ENCODE measurements at places on chromosomes 12 and 14. TPM values are rescaled to one million over a fixed set of nuclear protein-coding genes. Genes with fewer than 3 reads are reported as not detected.

DNA sequence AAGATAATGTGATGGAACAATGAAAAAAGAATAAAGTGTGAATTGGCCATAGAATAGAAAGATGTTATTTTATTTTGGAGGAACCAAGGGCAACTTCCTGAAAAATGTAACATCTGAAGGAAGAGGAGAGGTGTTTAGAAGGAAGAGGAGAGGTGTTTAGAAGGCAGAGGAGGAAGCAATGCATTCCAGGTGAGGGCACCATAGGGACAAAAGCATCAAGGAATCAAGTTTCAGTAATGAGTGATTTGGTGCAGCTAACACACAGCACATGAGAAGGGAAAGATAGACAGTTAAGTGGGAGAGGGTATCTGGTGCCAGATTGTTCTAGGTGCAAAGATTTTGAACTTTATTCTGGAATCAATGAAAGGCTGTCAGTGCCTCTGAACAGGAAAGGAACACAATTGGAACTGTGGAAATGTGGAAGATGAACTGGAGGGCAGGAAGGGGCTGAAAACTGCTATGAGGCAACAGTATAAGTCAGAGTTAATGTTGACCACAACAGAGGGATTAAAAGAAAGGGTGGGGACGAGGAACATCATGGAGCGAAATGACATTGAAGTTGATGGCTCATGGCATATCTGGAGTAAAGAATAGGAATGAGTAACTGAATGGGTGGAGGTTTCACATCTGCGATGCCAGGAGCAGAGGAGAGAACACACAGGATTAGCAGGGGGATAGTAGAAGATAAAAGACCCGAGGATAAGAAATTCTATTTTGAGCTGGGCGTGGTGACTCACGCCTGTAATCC is 326.6 kb downstream of the LRIG3 start:
- no peak for DNase-seq

- no peak for DNase-seq
Observed at GRCh38 chr14:29528889-29529288, 398.8 kb downstream of the PRKD1 start.

DNA sequence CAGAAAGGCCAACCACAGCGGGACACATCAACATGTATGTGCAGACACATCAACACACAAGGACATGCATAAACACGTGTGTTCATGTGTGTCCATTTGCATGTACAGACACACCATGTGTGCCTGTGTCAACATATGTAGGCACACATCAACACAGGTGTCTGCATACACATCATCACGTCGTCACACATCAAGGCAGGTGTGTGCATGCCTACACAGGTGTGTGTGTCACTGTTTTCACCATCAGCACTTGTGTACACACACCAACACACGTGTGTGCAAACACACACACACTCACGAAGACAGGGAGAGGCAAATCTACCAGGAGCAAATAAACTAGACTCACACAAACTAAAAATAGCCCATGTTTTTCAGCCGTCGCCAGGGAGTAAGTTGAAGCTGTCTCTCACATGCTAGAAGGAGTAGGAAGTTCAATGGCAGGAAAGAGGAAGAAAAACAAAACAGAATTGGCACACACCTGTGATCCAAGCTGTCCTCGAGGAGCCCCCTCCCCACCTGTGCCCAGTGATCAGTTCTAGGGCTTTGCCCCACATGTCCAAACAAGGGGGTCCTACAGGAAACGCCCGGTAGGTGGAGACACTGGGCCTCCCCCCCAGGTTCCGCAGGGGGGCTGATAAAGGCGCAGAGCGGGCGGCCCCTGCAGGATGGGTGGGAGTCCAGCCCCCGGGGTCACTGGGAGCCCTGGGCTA is 7.4 kb downstream of the SCARB1 start:
- no peak for DNase-seq

BIN2 gene
- not detected for polyA plus RNA-seq

DNA sequence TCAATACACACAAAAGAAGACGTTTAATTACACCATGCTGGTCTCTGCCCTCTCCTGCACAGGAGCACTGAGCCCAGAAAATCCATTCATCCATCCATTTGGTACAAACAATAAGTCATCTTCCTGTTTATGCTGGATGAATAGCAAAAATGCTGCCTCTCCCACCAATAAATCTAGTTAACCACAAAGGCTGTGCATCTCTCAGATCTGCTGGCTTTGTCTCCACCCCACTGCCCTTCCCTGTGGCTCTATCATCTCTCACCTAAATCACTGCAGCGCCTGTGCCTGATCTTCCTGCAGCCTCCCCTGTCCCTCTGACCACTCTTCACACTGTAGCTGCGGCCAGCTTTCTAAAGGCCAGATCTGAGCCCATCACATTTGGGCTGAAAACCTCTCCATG is 72.9 kb upstream of the DDX11 start:
- no peak for DNase-seq

DNA sequence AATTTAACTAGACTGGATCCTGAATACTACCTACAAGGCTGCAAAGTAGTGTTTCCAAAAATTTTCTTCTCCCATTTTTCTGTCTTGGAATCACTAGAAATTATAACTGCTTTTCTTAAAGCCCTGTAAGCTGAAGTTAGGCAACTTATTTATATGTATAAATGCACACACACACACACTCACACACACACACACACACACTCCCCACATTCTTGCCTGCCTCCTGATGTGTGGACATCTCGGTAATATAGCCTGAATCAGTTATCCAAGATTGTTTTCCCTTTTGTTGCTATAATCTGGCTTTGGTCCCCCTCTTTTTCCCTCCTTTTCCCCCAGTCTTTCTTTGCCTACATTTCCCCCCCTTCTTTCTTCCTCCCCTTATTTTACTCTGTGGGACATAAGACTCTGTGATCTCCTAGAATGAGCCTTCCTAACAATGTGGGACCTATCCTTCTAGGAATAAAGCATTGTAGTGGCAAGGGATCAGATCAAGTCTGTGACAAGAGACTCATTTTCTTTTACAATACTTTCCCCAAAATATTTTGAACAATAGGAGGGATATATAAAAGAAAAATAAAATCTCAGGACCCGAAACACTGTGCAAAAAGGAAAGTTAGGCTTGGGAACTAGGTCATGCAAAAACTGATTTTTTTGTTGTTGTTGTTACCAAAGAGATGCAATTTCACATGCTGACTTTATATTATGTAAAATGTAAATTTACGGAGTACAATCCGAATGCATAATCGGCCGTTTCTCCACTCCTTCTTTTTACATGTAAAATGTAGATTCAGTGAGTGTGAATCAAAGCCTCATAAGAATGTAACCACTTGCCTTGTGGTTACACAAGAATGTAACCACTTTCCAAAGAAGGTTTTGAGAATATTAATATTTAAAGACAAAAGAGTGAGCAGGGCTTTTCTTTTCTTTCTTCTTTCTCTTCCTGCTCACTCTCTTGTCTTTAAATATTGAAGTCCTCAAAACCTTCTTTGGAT is 26.3 kb upstream of the CD69 start:
- no peak for DNase-seq

DNA sequence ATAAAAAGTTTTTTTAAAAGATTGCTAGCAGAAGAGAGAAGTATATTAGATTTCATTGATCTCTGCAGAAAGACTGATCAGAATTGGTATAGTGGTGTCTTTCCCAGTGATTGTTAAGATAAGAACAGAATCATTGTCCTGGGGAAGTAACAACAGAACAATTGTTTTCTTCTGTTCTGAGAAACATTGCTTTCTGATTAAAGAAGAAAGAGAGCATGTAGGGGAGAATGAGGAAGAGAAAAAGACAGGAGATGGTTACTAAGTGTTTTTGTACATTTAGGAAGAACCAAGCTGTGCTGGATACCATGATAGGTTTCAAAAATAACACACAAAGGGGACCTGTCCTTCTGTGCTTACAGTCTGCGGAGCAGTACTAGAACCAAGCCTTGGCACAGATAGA is 5.0 kb downstream of the USP30 start:
- DNase-seq, result no peak

ETFBKMT gene
- 2.0 TPM for polyA plus RNA-seq

DNA sequence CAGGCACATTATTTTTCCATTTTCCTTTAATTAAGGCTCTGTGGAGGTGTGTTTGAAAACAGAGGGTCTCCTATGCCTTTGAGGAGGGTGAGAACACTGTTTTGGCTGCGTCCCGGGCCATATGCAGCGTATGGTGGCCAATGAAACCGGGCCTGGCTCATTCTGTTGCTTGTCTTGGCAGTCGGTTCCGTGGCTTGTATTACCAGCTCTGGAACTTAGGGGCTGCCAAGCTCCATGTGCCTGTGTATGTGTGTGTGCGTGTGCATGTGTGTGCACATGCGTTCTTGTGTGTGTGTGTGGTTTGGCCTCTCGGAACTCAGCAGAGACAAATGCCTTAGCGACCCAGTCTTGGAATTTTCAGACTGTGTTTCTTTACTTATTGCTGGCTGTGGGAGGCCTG is 2.7 kb downstream of the JDP2 start:
- no peak for DNase-seq

- DNase-seq, result no peak
Observed at GRCh38 chr14:106378191-106378590, 851.8 kb downstream of the TMEM121 start.

FSCB gene
- not detected for polyA plus RNA-seq

DNA sequence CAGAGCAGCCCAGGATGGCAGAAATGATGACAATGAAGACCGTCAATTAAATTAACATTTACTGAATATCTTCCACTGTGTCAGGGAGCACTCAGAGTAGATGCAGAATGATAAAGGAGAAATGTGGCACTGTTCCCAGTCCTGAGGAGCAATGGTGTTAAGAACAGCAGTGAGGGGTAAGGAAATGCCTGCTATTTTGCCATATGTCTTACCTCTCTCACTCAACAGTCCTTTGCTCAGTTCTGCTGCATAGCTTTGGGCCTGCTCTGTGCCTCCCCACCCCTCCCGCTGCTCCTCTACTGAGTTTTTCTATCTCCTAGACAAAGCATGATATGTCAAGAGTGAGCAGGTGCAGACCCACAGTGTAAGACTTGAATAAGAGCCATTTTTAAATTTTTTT is 318.8 kb downstream of the NAV3 start:
- no peak for DNase-seq

OR6C2 gene
- polyA plus RNA-seq, result not detected

C14orf180 gene
- polyA plus RNA-seq, result not detected

KIF26A gene
- polyA plus RNA-seq, result not detected

DNA sequence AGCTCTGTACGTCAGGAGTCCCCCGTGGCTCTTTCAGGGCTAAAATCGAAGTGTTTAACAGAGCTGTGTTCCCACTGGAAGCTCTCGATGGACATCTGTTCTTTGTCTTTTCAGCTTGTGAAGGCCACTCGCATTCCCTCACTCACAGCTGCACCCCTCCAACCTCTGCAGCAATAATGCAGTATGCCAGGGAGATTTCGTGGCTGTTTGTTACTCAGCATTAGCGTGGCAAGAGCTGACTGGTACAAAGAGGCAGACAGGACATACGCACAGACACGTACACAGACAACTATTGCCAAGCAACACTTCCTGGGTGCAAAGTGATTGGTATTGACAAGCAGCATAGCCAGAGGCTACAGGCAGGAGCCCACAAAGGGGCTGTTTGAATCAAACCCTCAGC is 11.8 kb upstream of the FBXO21 start:
- DNase-seq, result no peak

DNA sequence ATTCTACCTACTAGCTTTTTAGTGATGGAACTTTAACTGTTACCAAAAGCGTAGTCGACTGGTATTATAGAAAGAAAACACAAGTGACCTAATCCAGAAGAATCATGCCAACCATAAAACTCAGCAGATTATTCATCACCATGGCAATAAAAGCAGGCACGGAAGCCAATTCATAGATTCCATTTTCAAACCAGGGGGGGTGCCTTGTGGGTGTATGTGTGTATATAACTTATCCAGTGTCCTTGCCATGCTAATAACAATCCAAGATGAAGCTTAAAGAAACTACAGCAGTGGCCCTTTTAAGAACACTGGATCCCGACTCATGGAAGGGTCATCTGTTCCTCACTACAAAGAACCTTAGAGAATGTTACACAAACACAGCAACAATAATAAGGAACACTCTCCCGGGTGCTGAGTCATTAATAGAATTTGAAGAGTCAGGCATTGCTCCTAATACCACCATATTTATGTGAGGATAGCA is 61.0 kb downstream of the EPS8 start:
- DNase-seq, result peak; percentile 21

GZMB gene
- polyA plus RNA-seq, result not detected

LRCOL1 gene
- 0.11 TPM for polyA plus RNA-seq

PRKD1 gene
- polyA plus RNA-seq, result 24.5 TPM

ZBTB25 gene
- 6.3 TPM for polyA plus RNA-seq

- peak; percentile 49 for DNase-seq
Observed at GRCh38 chr14:67738740-67739504, 37.2 kb downstream of the RDH12 start.

DNA sequence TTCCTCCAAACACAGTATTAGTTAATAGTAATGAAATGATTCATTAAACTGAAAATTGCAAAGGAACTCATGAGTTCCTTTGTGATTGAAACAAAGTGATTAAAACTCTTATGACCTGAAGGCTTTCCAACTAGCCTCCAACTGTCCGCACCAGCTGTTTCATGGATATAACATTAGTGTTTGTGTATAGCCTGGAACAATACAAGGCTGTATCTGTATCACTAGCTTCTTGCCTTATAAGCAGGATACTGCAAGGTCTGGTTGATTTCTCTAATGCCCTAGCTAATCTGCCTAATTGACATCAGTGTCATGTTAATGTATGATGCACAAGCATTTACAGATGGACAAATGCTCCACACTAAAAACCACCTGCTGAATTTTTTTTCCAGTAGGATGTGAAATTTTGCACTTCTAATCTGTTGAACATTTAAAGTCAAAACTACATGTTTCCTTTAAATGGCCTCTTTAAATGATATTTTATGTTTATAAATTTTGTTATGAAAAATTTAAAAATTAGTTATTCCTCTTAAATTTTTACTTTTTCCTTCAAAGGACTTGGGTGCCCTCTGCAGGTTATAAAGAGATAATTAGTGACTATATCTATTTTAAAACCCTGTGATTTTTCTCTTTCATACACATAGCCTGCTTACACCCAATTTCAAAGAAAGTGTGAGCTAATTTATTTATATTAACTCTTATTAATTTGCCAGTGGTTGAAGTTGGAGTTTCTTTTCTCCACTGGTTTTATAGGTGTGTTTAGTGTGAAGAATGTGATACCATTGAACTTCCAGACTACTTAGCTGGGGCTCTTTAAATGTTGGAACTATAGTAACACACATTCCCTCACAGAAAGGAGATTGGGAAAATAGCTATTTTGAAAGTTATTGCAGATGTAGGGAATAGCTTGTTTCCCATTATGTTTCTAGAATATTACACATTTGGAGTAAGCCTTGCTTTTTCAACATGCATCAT is 25.4 kb downstream of the AP5M1 start:
- no peak for DNase-seq

IAPP gene
- polyA plus RNA-seq, result not detected

FAM90A1 gene
- polyA plus RNA-seq, result 0.02 TPM

DNA sequence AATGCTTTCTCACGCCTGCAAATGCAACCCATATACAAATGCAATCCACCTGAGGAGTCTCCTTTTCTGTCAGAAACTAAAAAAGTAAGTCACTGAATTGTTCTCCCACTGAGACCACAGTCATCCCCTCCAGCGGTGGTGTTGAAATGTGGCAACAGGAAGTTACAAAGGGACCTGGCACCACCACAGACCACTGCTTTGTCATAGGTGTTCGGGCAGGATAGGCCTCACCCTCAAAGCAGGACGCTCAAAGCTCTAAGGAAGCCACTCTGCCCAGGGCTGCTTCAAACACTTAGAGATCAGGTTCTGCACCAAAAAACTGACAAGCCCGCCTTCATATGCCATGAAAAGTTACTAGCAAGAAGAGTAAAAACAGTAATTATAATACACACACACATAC is 11.3 kb downstream of the PHLDA1 start:
- no peak for DNase-seq

PPP1R13B gene
- 0.62 TPM for polyA plus RNA-seq
